Stimulated activated CD8-positive, alpha-beta memory T cell treated with anti-CD3 and anti-CD28 coated beads, Interleukin-4, amount 100 ng/mL, for 24 hours (primary cell): ENCODE measurements at places on chromosomes 6 and 20.

DNA sequence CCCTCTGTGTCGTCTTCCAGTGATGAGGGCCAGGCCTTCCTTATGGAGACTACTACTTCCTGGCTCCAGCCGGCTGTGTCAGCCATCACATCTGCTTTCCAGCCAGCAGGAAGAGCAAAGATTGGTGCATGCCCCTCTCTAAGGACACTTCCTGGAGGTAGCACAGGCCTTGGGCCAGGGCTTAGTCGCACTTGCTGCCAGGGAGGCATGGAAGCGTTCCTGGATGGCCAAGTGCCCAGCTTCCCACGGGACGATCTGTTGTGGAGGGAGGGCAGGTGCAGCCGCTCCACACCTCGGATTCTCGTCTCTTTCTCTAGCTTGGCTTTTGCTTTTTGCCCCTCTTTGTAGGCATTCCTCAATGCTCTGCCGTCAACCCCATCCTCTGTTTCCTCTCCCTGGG, 11.9 kb downstream of the ERMARD start:
- DNase-seq = no peak

- no peak for DNase-seq
These were observed 20.0 kb downstream of the DEF6 start for GRCh38 chr6:35317483-35318195.

- DNase-seq = peak; percentile 55
These were observed 26.4 kb upstream of the PTGIS start for GRCh38 chr20:49594143-49594930.

- no peak for DNase-seq
These were observed 48.6 kb downstream of the TOX2 start for GRCh38 chr20:43963233-43963632.

DNA sequence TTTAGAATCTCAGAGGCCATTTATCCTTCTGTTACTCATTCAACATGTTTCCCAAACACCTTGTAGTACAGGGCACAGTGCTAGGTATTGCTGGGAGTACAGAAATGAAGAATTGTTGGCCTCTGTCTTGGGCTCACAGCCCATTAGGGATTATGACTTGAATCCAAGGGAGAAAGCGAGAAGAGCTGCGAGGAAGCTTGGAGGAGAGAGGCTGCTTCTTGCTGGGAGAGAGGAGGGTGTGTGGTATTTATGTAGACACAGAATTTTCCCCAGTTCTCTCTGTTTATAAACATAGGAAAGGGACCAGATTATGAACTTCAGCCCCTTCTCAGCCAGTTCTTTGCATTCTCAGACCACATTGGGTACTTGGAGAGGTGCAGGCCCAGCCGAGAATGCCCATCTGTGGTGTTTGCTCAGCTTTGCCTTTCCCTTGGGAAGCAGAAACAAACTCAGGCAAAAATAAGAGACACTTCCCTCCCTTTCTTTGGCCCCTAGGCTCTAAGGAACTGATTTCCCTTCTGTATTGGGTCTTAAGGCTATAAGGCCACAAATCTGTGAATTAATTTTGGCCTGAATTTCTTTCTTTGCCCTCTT, 17.9 kb downstream of the CHMP4B start:
- no peak for DNase-seq

DNA sequence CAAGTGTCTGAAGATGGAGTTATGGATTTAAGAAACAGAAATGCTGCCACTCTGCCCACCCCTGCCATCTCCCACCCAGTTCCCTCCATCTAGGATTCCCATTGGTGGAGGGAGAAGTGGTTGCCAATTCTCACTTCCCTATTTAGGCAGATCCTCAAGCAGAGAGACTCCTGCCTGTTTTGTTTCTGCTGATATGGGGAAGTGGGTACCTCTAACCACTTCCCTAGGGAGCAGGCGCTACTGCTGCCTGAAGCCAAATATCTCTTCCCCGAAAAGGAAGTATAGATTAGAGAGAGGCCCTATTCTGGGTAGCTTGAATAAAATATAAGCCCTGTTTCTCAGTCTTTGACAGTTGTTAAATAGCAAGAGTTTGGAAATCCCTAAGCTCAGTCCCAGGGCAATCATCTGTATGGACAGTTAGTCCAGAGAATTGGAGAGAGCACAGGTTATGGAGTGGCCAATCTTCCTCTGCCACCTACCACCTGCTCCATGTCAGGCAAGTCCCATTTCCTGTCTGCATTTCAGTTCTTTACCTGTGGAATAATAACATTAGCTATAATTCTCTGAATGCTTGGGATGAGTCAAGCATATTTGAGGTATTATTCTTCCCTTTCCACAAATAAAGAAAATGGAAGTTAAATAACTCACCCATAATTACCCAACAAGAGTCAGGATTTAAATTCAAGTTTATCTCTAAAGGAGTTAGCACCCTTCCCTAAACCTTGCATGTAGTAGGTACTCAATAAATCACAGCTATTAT, 2.6 kb upstream of the ADGB start:
- no peak for DNase-seq

DNA sequence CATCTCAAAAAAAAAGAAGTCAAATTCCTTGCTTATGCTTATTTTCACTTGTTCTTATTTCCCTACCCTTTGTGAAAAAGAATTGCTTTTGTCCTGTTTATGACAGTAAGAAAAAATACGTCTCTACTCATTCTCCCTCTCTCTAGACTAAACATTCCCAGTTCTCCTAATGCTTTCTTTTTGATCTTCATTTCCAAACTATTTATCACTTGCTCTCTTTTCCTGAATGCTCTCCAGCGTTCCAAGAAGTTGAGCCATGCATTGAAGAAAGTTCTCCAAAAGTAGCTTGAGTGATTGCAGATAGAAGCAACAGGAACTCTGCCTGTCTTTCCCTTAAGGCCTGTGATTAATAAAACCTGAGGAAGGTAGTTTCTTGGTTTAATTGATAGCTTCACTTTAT, 53.1 kb upstream of the TMEM170B start:
- DNase-seq = no peak

GRCh38 chr6:146481527-146481926, 62.1 kb upstream of the RAB32 start:
- no peak for DNase-seq

- DNase-seq = no peak
These were observed 28.4 kb upstream of the NFATC2 start for GRCh38 chr20:51570739-51571459.

- no peak for DNase-seq
These were observed 25.0 kb downstream of the SIRPA start for GRCh38 chr20:1920252-1920651.

- DNase-seq = no peak
These were observed 101.0 kb upstream of the MPC1 start for GRCh38 chr6:166483573-166484250.

DNA sequence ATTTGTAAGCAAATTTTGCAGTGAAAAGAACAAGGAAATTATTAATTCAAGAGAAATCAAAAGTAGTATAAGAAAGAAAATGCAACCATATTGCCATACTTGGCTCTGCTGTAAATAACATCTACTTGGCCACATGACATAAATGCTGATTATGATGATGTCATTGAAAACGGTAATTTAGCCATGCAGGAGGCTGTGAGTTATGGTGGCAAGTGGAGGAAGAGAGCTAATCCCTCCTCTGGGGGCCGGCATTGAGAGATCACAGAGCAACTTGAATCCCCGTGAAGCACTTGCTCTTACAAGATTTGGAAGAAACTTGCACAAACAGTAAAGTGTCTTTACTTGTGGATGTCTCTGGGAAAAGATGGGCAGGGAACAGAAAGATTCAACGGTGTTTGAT, 456.6 kb downstream of the PREX1 start:
- DNase-seq = no peak

GRCh38 chr6:72595812-72596211, 26.1 kb upstream of the KCNQ5 start:
- no peak for DNase-seq

DNA sequence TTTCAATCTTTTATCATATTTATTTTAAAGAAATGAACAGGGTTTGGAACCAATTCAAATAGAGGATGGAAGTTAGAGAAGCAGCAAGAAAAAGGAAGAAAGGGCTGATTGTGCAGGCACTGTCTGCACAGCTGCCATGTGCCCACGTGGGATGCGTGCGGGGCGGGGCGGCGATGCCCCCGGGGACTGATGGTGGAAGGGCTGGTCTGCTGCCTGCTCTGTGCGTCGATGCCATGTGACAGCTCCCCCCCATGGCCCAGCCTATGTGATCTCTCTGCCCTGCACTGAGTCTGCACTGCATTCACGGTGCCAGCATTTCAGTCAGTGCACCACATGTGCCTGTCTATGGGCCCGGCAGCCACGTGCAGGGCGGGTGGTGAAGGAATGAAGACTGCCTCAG, 96.4 kb downstream of the IRF4 start:
- no peak for DNase-seq

DNA sequence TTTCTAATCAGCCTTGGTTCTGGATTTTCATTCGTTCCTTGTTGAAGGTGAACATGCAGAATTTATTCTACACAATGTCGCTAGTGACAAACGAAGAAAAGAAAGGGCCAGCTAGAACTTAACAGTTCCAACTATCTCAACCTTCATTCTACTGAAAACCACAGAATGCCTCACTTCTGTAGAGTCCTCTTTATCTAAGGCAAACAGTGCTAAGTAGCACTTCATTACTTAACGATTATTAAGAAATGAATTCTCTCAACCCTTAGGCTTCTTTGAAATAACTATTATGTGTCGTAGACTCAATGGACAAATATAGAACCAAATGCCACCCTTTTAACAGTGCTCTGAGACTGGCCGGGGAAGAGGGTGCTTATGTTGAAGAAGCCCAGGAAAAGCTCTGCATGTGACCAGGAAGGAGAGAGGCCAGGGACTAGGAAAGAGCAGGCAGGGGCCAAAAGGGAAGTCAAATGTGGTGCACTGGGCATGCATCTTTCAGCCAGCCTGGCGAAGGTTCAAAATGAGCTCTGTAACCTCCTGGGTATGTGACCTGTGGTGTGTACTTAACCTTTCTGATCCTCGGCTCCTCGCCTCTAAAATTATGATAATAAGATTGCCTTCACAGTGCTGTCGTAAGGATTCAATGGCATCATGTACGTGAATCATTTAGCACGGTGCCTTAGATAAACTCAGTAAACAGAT, 55.4 kb upstream of the BMP2 start:
- DNase-seq = no peak

GRCh38 chr6:38367231-38367630, 272.5 kb downstream of the BTBD9 start:
- no peak for DNase-seq

DNA sequence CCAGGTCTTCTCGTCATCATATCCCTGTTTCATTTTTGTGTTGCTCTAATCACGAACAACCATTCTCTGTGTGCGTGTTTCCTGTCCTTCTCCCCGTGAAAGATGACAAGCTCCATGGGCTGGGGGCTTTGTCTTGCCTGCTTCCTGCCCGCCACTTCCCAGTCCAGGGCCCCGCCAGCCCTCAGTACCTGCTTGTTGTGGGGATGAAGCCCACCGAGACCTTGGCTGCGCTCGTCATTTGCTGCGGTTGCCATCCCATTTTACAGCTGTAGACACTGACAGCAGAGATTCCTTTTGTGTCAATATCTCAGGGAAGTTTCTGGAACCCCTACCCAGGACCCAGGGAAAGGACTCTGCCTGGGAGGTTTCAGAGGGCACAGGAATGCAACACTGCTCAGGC, 40.3 kb upstream of the STX16 start:
- no peak for DNase-seq

GRCh38 chr6:158357570-158358216, 45.4 kb downstream of the TULP4 start:
- DNase-seq = no peak

- DNase-seq = no peak
These were observed 358.3 kb upstream of the SULF2 start for GRCh38 chr20:48143435-48144081.

DNA sequence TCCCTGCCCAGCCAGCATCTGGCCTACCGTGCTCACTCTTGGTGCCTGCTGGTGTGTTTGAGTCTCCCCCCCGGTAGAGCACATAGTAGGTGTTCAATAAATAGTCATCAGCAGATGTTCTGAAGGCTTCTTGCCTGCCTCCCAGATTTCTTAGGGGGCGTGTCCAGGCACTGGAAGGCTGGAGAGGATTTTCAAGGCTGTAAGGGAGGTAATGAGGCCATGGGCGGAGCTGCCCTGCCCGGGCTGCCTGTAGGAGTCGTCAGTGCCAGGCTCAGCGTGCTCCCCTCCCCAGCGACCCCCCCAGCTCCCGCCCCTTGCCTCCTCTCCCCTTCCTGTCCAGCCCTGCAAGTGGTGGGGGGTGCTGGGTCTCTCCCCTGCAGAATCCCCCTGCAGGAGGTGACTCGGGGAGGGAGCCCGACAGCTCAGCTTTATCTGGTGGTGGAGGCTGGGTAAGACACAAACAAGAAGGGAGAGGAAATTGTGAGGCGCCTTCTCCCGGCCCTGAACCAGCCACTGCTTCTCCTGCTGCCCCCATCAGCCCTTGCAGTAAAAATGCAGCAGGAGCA, 55.9 kb downstream of the BCAS4 start:
- no peak for DNase-seq

DNA sequence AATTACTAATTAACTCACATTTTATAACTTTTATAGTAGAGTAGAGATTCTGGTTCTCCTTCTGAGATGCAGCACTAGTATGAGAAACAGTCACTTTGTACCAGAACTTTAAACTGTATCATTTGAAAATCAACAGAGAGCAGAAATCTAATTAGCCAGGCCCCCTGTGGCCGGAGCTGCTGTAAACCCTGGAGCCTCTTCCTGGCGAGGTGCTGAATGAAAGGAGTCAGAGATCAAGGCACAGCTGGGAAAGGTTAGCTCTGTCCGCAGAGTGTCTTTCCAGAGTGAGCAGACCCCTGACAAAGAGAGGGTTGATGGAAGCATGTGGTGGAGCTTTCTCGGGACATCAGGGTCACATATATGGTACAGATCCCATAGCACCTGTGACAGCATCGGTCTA, 703.8 kb downstream of the RFPL4B start:
- no peak for DNase-seq

DNA sequence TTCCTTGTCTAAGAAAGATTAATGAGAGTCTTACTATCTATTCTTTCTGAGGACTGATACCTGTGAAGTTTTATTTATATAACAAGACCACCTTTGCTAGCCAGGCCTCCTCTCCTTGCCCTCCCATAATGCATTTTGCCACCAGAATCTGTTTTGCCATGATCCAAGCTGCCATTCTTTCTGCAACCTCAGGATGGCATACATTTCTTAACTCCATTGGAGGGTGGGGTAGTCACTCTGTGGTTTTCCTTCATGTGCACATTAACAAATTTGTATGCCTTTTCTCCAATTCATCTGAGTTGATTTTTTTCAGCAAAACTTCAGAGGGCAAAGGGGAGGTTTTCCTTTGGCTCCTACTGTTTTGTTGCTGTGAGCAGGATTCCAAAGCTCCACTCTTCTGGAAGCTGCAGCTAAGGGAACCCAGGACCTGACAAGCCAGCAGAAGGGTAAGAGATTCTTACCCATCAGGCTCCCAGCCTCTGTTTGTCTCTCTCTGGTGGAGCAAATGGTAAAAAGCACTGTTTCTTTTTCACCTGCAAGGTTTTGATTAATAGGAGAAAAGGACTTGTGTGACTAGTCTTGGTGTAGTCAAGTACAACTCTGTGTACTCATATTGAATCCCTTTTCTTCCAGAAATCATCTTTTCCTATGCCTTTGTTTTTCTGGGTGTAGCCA, 26.2 kb upstream of the ENPP4 start:
- DNase-seq = no peak
